ENCODE measurements at places on chromosomes 11 and 22.

DNA sequence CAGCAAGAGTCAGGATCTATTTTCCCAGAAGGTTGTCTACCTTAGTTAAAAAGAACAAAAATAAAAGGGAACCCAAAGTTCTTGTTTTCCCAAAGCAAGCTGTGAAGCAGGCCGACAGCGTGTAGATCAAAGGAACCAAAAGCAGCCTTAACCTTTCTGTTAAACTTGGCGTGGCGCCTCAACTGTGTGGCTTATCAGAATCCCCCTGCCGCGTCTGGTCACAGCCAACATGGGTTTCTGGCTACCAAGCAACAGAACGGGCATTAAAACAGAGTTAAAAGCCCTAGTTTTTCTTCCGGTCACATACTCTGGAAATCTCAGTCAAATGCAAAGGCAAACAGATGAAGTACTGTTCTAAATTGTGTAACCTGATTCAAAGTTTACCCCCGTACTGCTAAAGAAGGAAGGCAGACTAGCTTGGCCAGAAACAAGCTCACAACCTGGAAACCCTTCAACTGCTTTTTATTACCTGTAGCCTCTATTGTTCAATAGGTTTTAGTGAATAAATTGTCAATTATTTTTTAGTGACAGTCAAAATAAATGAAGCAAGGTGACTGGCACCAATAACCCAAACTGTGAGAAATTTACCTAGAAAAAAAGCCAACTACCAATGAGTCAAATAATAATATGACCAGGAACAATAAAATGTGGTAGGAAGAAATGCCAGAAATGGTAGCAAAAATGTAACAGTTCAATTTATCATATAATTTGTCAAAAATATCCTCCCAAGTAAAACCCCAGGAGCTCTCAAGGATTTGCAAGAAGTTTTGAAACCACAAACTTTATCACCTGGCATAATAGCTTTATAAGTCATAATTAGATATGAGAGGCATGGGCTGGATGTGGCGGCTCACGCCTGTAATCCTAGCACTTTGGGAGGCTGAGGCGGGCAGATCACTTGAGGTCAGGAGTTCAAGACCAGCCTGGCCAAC, 21.4 kb downstream of the CHKA start:
- no peak for DNase-seq

- no peak for DNase-seq
Observed at GRCh38 chr11:81070948-81071347, 1630.1 kb upstream of the TENM4 start.

DNA sequence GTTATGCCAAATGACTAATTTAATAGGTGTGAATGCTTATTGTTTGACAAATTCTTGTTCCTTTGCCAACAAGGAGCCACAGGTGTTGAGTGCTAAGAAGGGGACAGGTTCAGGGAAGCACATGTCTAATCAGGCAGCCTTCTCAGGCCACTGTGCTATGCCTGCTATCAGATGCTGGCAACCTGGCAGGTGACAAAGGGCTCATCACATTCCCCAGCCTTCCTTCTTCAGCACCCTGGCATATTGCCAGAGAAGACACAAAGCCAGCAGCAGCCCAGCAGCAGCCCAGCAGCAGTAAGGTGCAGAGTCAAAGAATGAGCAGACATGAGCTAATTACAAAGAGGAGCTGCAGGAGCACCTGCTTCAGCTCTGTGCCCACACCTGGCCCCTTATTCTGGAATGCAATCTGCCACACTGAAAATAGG, 68.2 kb downstream of the GUCY1A2 start:
- DNase-seq = no peak

- no peak for DNase-seq
Observed at GRCh38 chr11:61716478-61717285, 35.8 kb upstream of the MYRF start.

DNA sequence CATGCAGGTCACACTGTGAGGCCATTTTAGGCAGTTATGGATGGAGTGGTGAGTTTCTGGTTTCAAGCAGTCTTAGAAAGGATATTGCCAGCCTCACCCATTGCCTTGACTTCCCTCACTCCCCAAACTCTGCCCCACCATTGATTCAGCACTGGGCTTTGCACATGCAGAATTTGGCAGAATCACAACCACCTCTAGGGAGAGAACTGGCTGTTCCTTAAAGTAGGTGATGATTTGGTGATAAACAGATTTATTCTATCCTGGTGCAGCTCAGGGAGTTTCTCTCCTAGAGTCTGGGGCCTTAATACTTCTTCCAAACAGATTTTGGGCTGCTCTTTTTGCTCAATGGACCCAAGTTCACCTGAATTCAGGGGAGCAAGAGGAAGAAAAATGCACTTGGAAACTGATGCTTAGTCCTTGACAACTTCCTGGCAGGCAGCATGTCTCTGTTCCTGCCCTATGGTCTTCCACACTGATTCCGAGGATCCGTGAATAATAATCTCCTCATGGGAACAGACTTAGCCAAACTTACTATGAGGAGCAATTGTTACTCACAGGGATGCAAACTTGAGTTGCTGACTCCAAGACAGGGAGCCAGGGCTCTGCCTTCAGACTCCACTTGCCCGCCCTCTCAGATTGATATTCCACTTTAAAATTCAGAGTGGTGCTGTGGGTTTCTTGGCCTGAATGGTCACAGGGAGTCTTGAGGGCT, 129.7 kb upstream of the PARVA start:
- no peak for DNase-seq

GRCh38 chr11:83557653-83558052, 271.5 kb upstream of the CCDC90B start:
- no peak for DNase-seq

GRCh38 chr11:58433638-58434203, 5.8 kb upstream of the OR5B2 start:
- no peak for DNase-seq

GRCh38 chr11:68164437-68164836, 43.2 kb upstream of the CHKA start:
- DNase-seq = no peak

- no peak for DNase-seq
Observed at GRCh38 chr22:29030016-29030617, 31.5 kb downstream of the C22orf31 start.

GRCh38 chr11:23723861-23724260, 773.0 kb upstream of the LUZP2 start:
- DNase-seq = no peak

DNA sequence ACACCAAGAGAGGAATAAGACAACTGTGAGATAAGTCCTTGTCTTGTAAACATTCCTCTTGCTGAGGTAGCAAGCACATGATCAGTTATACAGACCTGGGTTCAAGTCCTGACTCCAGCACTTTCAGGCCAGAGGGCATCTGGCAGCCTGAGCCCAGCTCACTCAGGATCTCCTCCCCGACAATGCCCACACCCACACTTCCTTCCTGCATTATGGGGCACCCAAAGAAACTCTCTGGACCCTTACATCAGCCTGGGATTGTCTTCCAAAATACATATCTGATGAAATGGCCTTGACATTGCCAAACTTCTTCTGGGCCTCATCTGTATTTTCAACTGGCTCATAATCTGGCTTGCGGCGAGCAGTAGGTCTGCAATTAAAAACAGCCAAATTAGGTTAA, 48.6 kb downstream of the ARFGAP3 start:
- DNase-seq = no peak

DNA sequence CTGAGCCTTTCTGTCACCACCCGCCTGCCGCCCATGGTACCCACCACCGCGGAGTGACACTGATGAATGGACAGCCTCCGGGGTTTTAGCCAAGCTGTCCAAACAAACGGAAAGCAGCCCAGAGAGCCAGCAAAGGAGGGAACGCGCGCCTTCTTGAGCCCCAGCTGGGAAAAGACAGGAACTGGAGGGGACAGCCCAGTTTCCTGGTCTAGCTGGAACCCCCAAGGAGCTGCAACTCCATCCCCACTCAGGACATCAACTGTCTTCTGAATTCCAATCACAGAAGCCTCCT, 33.7 kb downstream of the SHISAL1 start:
- DNase-seq = no peak

- no peak for DNase-seq
Observed at GRCh38 chr22:27574002-27574366, 227.6 kb downstream of the MN1 start.

DNA sequence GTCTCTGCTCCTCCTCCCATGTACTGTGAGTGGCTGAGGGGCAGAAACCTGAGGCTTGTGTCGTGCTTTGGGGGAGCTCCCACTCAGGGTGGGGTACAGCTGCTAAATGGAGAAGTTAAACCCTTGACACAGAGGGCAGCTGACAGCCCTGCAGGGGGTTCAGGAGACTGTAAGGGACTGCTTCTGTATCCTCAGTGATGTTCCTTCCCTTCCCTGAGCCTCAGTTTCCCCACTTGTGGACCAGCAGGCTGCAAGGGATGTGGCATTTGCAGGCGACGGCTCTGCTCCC, 15.6 kb downstream of the SYNGR1 start:
- DNase-seq = no peak

DNA sequence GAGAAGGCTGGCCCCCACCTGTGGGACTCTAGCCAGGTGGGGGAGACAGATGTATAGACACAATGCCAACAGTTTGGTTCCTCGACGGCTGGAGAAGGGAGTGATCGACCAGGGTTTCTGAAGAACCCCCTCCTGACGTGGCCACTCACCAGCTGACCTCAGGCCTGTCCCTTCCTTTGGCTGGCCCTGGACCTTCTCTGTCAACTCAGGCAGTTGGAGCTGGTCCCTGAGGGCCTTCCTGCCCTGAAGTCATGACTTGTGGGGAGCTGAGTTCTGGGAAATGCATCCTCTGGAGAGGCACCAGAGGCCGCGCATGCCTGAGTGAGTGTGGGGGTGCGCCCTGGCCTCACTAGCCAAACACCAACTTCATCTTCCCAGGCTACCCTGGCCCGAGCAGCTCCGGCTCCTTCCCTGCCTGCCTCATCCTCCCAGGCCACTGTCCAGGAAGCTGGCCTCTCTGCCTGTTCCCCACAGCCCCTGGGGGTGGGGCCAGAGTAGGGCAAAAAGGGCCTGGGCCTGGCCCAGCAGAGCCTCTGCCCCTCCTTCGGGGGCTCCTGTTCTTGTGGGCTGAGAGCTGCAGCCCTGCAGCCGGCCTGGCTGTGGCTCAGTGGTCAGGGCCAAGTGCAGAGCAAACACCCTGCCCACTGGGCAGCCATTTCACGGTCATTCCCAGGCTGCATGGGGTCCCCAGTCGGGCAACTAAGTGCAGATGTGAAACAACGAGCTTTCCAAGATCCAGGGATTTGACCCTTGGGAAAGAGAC, 23.6 kb downstream of the TXN2 start:
- no peak for DNase-seq

GRCh38 chr22:20011993-20012740, 4.5 kb downstream of the ARVCF start:
- DNase-seq = no peak

- no peak for DNase-seq
Observed at GRCh38 chr11:113405724-113406478, 18.3 kb downstream of the ANKK1 start.

DNA sequence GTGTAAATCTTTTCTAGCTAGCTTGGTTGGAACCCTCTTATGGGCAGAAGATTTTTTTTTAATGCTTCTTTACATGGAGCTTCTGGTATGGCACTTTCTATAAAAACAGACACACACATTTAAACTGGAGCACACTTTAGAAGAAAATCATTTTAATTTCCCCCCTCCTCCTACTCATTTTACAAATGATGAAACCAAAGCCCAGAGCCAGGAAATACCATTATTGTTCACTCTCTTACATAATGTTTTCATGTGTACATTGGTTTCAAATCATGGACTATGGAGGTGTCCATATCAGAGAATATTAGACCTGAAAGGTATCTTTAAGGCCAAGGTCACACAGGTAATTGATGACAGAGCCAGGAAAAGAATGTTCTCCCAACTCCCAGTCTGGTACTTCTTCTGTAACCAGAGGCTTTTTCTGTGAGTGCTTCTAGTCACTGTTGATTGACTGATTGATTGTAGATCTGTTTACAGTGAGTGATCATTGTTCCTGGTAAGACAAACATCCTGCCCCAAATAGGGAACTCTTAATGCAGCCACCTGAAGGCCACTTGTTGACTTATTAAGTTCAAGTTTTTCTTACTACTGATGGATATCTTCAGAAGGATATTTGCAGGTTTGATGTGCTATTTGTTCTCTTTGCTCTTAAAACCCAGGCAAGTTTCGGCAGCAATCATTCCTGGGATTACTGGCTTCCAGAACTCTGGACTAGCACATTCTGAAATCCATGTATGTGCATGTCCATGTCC, 26.8 kb upstream of the ME3 start:
- DNase-seq = no peak

GRCh38 chr11:122572592-122572991, 82.9 kb upstream of the UBASH3B start:
- DNase-seq = no peak

DNA sequence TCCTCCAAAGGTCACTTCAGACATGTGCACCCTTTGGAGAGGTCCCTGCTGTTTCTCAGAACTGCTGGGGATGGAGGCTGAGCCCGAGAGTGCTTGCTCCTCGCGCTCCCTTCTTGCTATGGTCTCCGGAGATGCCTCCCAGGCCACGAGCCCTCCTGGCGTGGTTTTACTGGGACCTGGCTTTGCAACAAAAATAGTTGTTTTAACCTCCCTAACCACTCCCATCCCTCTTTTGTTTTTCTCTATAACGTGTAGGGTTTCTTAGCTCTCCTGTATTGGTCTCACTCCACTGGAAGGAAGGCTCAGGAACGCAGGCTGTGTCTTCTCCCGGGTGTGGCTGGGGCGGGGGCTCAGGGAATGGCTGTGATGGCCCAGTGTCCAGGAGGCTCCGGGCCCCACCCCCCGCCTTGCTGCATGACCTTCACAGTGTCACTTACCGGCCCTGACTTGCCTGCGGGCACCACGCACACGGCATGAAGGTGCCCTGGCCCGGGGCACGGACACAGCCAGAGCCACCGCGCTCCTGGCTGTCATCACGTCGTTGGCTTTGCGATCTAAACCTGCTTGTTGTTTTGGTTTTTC, 5.6 kb downstream of the PTDSS2 start:
- no peak for DNase-seq

- DNase-seq = no peak
Observed at GRCh38 chr11:61967924-61968757, 707 bp upstream of the FTH1 start.

GRCh38 chr22:46830841-46831240, 68.4 kb downstream of the TBC1D22A start:
- DNase-seq = no peak

DNA sequence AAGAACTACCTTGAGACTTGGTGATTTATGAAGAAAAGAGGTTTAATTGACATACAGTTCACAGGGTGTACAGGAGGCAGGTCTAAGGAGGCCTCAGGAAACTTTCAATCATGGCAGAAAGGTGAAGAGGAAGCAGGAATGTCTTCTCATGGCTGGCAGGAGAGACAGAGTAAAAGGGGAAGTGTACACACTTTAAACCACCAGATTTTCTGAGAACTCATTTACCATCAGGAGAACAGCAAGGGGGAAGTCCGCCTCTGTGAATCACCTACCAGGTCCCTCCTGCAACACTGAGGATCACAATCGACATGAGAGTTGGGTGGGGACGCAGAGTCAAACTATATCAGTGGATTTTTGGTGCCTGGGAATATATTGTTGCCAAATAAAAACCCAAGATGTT, 40.3 kb upstream of the OR5D13 start:
- DNase-seq = no peak

All from HEK293T (cell line).